ENCODE measurements at places on chromosomes 11 and 22.

GRCh38 chr11:63212742-63213141, 30.7 kb downstream of the SLC22A25 start:
- peak; percentile 29 for DNase-seq

DNA sequence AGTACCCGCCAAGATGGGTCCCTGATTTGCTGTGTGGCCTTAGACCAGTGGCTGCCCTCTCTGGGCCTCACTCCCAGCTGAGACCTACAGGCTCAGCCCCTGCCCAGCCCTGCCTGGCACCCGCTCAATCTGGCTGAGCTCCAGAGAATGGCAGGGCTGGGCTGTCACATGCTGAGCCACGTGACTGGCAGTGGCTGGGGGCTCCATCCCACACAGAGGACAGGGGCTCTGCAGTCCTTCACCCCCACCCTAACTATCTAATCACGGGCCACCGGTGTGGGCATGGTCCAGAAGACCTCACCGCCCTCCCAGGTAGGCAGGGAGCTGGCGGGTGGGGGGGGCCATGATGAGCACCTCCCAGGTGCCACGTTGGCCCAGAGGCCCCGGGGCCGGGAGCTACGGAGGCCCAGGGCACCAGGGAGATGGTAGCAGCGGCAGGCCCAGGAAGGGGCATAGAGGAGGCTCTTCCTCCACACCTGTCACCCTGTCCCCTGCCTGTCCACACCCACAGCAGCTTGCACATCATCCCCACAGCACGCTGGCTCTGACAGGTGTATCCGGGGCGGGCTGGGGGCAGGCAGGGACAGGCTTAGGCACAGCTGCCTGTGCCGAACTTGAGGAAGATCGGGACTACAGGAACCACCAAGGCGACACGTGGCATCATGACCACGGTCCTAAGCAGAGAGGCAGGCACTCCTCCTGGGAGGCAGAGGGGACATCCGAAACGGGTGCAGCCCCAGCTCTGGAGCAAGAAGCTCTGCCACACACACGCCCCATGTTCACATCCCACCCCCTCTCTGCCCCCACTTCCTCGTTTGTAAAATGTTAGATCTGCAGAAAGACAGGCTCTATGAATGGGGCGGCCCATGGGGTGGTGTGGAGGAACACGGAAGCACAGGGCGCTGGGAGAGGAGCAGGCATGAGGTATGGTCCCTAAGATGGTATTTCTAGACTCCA, 1.5 kb upstream of the ALDH3B1 start:
- no peak for DNase-seq

GRCh38 chr22:23163665-23164064, 16.6 kb upstream of the BCR start:
- DNase-seq: no peak

GRCh38 chr22:30227438-30228228, 18.9 kb downstream of the LIF start:
- no peak for DNase-seq

- no peak for DNase-seq
Observed at GRCh38 chr11:128174465-128175291, 412.7 kb downstream of the ETS1 start.

GRCh38 chr11:41201156-41201555, 258.3 kb downstream of the LRRC4C start:
- DNase-seq: no peak

GRCh38 chr22:39234867-39235687, 9.7 kb downstream of the PDGFB start:
- no peak for DNase-seq

- no peak for DNase-seq
Observed at GRCh38 chr22:24402460-24403192, 24.8 kb upstream of the ADORA2A start.

- DNase-seq: no peak
Observed at GRCh38 chr11:103929170-103929903, 107.1 kb upstream of the DDI1 start.

DNA sequence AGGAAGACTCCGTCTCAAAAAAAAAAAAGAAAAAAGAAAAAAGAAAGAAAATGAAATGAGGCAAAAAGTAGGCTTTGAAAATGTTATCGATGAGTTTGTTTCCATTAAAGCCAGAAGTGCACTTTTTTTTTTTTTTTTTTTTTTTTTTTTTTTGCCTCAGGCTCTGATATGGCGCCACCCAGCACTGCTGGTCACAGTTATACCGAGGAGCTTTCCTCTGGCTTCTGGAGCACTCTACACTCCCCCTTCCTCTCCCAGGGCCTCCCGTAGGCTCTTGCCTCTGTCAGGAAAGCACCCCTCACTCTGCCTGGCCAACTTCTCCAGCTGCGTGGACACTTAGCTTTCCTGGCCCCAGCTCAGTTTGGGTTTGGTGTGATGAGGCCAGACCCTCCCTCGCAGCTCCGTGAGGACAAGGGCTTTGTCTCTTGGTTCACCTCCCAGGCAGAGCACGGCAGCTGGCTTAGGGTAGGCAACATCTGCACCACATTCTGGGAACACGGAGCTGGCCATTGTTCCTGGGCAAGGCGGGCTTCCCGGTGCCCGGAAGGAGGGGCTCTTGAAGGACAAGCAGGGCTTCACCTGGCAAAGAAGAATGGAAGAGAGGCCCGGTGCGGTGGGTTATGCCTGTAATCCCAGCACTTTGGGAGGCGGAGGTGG, 16.9 kb downstream of the FADS2 start:
- DNase-seq: no peak

- no peak for DNase-seq
Observed at GRCh38 chr11:952406-953385, 27.0 kb downstream of the AP2A2 start.

DNA sequence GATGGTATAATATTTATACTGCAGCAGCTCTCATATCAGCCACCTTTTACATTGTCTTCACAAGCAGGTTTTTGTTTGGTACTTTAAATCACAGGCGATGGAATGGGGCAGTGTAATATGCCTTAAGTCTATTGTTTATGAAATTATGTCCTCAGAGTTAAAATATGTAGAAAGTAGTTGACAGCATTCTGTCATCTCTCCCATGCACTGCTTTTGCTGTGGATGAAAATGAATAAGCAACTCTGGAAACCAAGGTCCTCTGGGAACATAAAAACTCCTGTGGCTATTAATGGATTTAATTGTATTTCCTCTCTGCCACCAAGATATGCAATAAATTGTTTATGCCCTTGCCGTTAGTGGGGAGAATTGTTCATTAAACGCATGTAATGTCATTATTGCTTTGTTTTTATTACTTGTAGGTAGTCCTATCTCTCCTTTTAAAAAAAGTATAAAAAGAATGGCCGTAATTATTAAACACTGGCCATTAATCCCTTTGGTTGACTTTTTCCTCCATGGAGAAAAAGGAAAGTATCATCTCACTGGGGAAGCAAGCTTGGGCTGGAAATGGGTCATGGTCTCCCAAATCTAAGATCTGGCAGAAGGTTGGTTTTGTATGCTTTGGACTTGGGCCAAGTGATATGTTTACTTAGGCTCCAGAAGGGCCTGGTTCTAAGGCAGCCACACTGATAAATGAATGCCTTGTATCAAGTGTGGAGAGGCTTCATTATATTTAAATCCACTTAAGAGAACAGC, 13.1 kb downstream of the PACS1 start:
- no peak for DNase-seq
